ENCODE measurements at places on chromosomes 1 and 21.

- DNase-seq = no peak
Measured at GRCh38 chr1:116179419-116179818, 68.2 kb downstream of the MAB21L3 start.

DNA sequence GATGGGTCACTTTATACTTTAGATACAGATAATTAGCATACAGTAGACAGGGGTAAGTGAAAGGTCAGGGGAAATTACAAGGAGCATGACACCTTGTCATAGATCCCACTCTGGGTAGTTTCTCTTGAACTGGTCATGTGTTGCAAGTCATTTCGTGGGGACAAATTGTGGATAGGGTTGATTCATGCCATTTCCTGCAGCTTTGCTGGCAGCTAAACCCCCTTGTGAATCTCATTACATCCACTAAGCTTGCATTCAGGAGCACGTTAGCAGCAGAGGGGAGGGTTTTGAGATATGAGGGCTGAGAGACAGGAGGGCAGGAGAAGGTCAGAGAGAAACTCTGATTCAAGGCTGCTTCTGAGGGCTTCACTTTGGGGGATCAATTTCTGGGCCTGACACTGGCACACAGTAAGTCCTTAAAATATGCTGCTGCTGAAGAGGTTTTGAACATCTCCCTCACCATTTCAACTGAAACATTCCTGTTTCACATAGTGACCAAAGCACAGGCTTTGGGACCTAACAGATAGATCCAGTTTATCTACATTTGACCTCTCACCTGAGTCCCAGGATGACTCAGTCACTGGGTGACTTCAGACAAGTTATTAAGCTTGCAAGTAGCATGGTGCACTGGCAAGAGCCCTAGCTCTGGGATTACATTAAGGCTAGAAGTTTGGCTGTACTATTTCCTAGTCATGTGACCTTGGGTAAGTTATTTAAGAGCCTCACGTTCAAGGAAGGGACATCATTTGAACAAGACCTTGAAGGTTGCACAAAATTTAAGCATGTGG is 206.0 kb upstream of the USP24 start:
- peak; percentile 64 for DNase-seq

GRCh38 chr1:87941337-87941946 is 612.8 kb downstream of the LMO4 start:
- DNase-seq = no peak

DNA sequence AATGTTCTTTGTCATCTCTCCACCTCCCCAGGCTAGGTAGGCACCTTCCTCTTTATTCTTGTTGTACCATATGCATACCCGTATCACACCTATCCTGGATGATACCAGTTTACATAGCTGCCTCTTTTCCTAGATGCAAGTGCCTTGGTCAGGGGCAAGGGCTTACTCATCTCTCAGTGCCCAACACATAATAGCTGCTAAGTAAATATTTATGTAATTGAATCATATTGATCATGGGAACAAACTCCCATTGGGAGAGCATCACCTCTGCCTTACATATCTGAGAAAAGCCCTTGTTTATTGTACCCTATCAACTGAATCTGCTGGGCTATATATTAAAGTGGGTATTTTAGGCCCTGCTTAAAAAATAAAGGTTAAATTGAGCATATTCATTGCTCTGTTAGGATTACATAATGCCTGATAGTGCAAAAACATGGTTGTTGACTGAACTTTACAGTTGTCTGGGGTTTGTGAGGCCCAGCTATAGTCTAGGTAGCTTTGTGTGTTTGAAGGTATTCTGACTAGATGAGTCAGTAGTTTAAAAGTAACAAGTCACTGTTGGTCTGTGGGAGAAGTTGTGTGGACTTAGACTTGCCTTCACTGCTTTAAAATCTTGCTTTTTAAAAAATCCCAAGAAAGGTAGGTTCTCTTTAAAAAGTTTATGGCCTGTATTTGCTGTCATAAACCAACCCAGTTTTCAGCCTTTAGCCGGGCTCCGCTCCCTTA is 82.6 kb downstream of the OLFML2B start:
- no peak for DNase-seq

- DNase-seq = no peak
Measured at GRCh38 chr1:40756523-40756922, 27.1 kb upstream of the KCNQ4 start.

GRCh38 chr1:3306583-3307291 is 147.7 kb upstream of the ARHGEF16 start:
- DNase-seq = peak; percentile 73

GRCh38 chr1:58883037-58883887 is 99.4 kb upstream of the JUN start:
- DNase-seq = peak; percentile 91

DNA sequence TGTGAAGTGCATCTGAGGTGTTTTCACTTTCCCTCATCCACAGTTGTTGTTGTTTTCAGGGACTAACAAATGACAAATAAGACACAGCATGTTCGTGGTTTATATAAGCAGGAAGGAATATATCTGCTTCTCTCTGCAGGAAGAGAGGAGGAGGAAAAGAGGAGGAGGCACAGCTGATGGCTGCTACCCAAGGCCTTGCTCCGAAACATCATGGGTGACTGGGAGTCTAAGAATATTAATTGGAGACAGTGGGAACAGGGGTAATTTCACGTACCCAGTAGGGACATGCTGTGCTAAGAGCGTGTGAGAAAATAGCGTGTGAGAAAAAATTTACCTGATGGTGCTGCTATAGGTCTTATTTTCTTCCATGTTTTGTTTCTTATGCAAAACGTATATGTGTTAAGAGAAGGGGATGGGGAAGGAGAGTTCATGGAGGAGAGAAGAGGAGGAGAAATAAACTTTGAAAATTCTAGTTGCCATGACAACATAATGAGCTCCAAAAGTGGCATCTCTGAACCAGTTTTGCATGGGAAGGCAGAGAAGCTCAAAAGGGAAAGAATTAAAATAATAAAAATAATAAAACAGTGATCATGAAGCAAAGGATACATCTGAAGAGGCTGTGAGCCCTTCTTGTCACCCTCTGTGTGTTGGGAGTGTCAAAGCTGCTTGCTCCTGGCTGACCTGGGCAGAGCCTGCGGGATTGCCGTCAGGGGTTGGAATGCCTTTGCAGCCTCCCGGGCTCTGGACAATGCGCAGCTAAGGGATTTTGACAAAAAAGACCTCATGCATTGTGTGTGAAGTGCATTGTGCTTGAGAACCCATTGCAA is 192.0 kb downstream of the CACNA1E start:
- DNase-seq = no peak

GRCh38 chr1:87182611-87183010 is 146.1 kb upstream of the LMO4 start:
- DNase-seq = no peak

DNA sequence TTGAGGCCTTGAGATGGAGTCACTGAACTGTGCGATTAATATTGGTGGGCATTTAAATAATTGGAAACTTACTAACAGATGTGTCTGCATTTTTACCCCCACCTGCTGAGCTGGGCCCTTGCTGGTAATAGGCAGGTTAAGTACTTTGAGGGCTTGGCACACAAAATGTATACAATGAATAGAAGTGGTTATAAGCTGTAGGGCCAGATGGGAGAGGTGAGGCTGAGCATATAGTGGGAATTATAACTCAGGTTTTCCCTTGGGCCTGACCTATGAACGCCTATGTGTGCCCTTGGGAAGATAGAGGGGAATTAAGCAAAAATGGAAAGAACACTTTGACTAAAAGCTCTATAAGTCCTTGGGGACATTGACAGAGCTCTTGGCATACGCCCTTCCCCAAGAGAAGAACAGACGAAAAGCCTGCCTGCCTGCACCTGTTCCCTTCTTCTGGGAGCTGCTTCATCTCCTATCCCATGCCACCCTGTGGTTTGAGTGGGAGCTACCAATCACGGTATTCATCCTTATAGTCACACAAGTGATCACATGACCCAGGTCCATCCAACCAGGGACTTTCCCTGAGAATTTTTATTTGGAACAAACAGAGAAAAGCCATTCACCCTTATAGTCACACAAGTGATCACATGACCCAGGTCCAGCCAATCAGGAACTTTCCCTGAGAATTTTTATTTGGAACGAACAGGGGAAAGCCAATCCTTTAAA is 260.7 kb upstream of the CSF3R start:
- DNase-seq = no peak

All from retinal pigment epithelial cell (primary cell).